Choroid plexus epithelial cell (primary cell): ENCODE measurements at places on chromosomes 12 and 14.
A peak's percentile ranks its signal among the peaks of the same experiment; 100 is the strongest.

- no peak for DNase-seq
Measured at GRCh38 chr14:96151242-96151641, 53.4 kb upstream of the BDKRB2 start.

DNA sequence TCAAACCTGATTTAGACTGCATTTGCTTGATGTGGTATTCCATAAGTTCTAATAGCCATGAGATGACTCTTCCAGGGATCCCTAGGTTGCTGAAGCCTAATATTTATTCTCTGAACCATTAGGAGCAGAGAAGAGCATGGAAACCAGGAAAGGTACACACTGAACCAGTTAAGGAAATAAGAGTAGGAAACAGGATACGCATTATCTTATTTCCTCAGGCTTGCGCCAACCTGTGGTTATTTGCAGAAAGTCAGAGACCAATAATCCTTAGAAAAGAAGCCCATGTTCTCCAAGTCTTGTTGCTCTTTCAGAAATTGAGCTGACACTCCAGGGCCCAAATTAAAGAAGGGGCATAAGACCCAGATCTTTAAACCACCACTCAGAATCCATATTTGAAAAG is 41.8 kb upstream of the SMUG1 start:
- no peak for DNase-seq

DNA sequence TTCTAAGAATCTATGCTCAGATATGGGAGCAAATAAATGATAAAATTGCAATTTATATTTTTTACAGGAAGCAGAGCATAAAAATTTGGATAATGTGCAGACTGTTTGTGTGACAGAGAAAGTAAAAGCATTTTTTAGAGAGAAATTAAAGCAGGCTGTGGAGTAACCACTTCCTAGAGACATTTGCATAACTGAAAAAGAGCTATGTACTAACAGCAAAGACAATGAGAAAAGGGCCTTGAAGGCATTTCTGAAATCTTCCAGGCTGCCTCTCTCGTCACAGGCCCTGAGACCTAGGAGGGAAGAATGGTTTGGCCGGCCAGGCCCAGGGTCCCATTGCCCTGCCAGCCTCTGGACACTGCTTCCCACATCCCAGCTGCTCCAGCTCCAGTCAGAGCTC is 247.2 kb downstream of the ALX1 start:
- no peak for DNase-seq

DNA sequence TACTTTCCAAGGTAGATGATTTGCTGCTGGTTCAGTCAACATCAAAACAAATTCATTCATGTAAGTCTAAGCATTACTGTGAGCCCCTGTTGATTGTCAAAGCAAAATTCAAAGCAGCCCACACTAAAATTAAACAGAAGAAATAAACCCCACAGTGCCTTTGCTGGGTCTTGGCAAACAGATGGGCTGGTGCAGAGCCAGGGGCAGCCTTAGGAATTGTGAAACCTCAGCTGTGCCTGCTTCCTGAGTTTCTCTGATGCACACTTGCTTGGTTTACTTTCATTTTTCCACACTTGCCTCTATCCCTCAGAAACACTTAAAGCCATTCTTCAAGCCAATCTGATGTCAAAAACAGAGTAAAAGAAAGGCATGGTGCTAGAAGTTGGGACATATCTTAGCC is 6.6 kb upstream of the PLEKHG7 start:
- peak; percentile 66 for DNase-seq

DNA sequence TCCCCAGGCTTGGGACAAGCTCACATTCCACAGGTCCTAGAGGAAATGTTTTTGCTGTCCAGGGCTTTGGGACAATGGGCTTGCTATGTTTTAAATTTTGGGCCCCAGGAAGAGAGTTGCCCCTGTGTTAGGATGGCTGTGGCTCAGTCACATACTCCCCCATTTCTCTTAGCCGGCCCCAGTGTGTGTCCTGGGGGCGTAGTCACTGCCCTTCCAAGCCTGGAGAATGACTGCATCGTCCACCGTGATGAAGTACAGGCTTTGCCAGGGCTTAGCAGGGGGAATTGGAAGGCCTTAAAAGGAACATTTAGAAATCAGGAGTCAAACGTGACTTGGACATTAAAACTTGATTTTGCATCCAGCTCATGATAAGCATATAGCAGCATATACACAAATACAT is 293.6 kb downstream of the CACNA1C start:
- DNase-seq, result no peak

- DNase-seq, result no peak
Measured at GRCh38 chr12:59386236-59386635, 209.6 kb upstream of the SLC16A7 start.

DNA sequence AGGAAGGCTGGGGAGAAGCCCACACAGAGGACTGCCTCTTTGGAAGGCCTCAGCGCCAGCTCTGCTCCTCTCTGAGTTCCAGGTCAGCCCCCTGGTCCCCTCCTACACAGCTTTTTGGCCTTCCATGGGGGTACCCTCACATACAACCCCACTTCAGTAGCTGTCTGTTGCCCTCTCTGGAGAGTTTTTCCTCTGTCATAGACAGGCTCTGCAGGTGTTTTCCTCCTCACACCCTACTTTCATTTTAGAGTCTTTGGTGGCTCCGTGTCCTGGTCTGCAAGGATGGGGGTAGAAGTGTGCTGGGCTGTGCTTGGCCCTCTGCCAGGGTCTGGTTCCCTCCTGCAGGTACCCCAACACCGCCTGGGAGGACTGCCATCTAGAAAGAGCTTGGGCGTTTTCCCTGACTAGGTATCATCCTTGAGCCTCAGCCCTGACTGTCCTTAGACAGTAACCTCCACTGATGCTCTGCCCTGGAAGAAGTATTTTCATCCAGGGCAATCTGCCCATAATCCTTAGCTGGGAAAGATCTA is 15.1 kb downstream of the ZDHHC22 start:
- no peak for DNase-seq

- DNase-seq, result no peak
Measured at GRCh38 chr12:124041907-124042306, 68.9 kb downstream of the ZNF664 start.

DNA sequence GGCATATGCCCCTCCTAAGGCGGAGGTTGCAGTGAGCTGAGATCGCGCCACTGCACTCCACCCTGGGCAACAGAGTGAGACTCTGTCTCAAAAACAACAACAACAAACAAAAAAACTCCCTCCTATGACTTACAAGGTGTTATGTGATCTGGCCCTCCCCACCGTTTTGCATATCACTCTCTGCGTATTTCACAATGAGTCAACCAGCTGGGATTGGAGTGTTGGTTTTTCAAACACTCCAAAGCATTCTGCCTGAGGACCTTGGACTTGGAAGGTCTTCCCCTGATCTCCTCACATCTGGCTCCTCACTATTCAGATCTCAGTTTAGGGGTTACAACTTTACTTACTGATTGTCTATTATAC is 14.0 kb downstream of the MANSC1 start:
- DNase-seq, result peak; percentile 55

DNA sequence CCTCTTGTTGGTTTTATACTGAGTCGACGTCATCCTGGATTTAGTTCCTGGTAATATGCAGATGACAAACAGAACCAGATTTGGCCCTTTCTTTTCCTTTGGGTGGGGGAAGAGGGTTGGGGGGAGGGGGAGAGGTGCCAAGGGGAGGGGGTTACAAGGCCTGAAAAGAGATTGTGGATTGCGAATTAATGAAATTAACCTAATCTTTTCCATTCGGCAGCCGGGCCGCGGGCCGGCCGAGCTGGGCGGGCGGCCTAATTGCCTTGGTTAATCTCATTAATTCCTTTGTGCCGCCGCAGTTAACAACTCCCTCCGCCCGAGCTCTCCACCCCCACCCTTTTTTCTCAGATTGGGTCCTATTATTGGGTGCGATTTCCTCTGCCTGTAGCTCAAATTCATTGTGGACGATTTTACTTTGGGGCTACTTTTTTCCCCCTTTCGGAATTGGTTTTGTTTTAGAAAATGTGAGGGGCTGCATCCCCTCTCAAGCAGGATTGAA is 387 bp upstream of the GSC start:
- DNase-seq, result peak; percentile 34

- no peak for DNase-seq
Measured at GRCh38 chr12:108966378-108967151, 54.3 kb downstream of the SVOP start.

DNA sequence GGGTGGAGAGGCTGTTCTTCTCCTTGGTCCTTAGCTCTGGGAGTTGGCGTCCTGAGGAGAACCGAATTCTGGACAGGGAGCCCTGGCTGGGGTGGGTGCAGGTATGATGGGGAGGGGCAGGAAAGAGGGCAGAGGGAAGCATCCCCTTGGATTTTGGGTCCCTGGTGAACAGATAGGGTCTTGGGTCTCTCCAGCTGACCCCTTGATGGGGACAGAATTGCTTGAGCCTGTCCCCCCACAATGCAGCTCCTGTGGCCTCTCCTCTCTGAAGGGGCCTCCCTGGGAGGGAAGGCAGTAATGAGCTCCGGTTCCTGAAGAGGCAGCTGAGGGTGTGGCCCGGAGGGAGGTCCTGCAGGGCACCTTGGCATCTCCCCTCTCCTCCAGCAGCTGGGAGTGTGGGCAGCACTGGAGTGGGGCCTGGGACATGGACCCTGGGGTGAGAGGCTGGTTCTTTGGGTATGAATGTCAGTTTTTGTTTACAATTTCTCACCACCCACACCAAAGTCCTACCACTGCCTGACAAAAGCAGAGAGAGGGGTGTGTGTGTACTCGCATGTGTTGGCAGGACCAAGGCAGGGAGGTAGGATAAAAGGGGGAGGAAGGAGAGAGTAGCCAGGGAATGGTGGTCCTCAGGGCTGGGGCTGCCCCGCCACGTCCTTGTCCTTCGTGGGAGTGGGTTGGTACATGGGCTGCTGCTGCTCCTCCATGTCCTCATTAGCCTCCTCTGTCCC is 7.7 kb upstream of the CEBPE start:
- no peak for DNase-seq

GRCh38 chr12:68397566-68398158 is 65.5 kb upstream of the MDM1 start:
- DNase-seq, result no peak

GRCh38 chr12:14714437-14714836 is 18.0 kb upstream of the GUCY2C start:
- DNase-seq, result no peak

DNA sequence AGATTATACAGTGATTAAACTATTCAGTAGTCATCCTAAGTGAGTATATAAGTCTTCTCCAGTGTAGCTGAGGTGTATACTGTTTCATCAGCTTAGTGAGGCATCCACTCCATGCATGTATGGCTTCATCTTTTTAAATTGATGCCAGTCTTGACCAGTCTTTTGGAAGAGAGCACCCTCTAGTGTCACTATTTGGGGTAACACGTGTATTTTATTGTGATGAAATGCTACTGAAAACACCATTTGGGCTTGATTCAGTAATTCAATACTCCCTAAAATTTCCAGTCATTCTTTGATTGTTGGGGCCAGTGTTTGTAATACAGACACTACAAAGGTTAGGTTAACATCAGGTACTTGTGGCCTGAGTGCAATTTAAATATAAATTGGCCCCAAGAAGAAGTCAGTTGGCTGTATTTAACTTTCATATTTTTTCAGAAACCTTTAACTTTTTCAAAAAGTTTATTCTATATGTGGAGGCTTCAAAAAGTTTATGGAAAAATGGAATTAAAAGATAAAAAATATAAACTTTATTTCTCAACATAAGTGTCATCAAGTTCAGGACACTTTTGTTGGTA is 35.3 kb downstream of the MIPOL1 start:
- peak; percentile 77 for DNase-seq

- no peak for DNase-seq
Measured at GRCh38 chr14:81427348-81428058, 27.4 kb upstream of the STON2 start.

DNA sequence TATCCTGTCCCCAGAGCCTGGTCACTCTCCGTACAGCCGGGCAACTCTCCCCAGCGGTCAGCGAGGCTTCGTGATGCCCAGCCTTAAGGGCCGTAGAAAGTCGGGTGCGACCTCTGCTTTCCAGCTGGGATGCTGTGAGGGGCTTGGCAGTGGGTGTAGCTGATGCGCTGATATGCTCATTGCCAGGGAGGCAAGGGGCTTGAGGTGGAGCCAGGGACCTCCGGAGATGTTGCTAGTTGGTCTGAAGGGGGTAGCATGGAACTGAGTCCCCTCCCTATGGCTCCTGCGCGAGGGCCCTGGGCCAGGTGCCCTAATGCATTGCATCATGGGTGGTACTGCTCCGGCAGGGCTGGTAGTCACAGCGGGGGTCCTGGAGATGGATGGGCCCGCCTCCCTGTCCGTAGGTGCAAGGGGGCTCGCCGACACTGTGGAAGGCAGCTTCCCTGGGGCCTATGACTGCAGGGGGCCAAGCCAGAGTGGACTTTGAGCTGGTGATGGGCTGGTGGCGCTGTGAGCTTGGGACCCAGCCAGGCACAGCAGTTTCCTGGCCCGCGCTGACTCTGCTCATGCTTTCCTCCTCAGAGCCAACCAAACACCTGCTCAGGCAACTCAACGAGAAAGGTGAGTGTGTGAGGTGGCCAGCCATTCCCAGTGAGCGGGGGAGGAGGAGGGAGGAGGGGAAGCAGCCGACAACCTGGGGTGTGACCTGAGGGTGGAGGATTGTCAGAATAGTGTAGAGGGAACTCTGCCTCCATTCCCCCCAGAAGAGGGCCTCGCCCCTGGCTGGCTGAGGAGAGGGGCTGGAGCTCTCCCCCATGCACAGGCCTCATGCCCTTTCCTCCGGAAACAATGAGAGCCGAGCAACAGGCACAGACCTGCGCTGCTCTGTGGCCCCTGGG is 32.3 kb downstream of the PLEKHG3 start:
- DNase-seq, result no peak

- DNase-seq, result peak; percentile 65
Measured at GRCh38 chr12:20376984-20377383, 8.6 kb downstream of the PDE3A start.

GRCh38 chr12:65189028-65189718 is 19.8 kb downstream of the LEMD3 start:
- no peak for DNase-seq

DNA sequence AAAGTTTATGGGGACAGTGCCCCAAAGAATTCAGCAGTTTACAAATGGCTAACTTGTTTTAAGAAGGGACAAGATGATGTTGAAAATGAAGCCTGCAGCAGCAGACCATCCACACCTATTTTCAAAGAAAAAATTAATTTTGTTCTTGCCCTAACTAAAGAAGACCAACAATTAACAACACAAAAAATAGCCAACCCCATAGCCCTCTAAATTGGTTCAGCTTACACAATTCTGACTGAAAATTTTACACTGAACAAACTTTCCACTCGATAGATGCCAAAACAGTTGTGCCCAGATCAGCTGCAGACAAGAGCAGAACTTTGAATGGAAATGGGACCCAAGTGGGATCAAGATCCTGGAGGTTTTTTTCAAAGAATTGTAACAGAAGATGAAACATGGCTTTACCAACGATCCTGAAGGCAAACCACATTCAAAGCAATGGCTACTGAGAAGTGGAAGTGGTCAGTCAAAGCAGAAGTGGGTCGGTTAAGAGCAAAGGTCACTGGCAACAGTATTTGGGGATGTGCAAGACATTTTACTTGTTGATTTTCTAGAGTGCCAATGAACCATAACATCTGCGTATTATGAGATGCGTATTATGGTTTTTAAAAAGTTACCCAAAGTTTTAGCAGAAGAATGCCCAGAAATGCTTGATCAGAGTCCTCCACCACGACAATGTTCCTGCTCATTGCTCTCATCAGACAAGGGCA is 30.0 kb downstream of the SLC39A9 start:
- no peak for DNase-seq
